ENCODE measurements at places on chromosomes 6 and 20.

GRCh38 chr6:13368079-13368730 lies 39.9 kb upstream of the TBC1D7 start:
- no peak for DNase-seq

- DNase-seq: no peak
These were observed 8.1 kb upstream of the DLGAP4 start for GRCh38 chr20:36298061-36298460.

DNA sequence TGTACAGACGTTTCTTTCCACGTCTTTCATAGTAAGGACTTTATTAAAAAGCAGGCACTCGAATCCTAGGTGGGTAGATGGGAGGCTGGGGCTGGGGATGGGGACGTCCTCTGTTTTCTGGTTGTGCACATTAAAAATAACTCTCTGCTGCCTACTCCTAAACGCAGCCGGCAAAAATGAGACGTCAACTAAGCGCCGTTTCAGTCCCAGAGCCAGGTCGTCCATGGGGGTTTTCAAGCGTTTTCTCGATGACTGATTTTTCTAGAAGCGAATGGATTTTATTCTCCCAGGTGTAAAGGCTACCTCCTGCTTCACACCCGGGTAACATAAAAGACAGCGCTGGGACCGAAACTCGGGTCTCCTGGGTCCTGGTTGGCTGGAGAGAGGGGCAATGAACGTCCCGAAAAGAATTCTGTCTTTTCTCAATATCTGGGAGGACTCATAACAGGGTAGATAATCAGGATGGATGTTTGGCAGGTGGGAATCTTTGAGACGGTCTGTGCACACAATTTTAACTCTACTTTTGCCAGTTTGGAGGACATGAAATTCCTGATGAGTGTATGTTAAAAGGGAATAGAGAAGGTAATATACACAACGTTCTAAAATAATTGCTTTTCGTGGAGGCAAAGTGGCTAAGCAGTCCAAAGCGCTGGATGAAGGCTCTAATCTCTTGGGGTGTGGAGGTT lies 25.2 kb downstream of the GPX6 start:
- DNase-seq: no peak

- DNase-seq: no peak
These were observed 9.8 kb downstream of the ZBP1 start for GRCh38 chr20:57610261-57610952.

GRCh38 chr20:50921803-50922501 lies 9.3 kb downstream of the ADNP start:
- DNase-seq: no peak

DNA sequence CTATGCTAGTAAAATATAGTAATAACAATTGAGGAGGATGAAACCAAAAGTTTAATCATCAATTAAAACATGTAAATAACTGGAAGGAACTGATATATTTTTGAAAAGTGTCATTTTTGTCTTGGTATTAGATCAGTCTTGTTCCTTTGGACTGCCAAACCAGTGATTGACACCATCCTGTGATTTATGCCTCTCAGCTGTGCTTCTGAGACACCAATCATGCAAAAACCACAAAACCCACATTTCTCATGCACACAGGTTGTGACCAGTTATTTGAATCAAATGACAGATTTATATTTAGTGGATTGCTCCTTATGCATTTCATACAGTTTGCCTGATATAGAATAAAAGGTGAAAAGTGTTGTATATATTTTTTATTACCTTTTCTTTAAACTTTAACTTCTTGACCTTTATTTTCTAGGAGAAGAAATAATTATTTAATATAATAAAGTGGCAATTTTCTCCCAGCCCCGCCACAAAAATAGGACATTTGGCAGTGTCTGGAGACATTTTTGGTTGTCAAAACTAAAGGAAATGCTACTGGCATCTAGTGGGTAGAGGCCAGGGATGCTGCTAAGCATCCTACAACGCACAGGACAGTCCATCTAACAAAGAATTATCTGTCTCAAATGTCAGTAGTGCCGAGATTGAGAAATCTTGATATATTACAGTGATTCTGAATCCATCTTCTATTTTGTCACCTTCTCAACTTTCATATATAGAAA lies 383.6 kb downstream of the BCKDHB start:
- DNase-seq: no peak

DNA sequence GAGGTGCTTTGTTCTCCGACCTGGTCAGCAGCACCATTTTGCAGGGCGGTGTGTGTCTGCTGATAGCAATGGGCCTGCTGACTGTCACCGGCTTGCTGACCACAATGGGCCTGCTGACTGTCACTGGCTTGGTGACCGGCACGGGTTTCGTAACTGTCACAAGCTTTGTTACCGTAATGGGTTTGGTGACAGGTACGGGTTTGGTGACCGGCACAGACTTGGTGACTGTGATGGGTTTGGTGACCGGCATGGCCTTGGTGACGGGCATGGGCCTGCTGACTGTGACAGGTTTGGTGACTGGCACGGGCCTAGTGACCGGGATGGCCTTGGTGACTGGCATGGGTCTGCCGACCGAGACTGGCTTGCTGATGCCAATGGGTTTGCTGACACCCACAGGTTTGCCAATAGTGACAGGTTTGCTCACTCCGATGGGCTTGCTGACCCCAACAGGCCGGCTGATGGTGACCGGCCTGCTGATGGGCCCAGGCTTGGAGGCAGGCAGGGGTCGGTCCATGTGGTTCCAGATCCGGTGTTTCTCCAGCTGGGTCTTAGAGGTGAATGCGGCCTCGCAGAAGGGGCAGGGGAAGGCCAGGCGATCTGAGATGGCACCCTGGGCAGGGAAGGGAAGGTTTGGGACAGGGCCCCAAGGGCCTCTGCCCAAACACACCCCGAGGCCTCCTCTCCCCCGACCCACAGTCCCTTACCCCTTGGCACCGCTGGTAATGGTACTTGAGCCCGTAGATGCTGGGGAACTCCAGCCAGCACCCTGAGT lies 3.4 kb downstream of the ZNF512B start:
- no peak for DNase-seq

DNA sequence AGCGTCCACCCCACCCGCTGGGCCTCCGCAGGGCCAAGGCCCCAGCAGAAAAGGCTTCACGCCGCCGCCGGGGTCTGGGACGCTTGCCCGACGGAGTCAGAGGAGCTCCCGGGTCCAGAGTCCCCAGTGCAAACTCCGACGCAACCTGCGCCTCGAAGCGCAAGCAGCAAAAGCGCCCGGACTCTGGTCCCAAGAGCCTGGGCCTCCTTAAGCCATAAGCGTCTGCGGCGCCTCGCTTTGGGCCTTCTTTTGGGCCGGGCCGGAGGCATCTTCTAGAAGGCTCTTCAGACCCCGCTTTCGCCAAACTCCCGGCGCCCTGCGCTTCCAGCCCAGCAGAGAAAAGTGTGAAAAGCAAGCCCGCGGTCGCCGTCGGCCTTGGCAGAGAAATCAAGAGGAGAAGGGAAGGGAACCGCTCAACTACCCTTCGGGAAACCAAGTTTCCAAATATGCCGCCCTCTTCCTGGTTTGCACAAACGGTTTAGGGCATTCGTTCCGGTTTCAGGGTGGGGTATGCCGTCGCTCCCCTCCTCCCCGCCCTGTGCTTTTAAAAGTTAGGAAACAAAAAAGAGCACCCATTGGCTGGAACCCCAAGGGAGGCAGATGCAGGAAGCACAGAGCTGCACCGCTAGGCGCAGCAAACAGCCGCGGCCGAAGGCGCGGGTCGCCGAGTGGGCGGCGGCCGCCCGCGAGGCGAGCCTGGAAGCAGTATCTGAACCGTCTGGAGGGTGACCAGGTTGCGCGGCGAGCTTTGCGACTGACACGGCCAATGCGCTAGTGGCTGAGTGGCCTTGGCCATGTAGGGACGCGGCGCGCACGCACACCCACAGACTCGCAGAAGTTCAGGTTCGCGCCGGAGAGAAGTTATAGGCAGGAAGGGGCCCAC lies 1.2 kb downstream of the TBX18 start:
- DNase-seq: no peak

DNA sequence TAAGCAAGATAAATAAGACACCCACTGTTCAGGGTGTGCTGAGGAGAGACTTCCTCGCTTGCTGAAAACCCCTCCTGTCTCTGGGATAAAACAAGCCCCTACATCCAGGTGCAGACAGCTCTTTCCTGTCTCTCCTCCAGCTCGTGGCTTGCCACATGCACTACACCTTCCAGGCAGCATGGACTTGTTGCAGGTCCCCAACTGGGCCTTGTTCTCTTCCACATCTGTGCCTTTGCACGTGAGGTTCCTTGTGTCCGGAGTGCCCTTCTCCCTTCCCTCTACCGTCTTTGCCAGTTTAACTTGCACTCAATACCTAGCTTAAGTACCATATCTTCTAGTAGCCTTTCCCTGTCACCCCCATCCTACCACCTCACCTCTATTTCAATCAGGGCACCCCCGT lies 397.6 kb downstream of the RNGTT start:
- no peak for DNase-seq

DNA sequence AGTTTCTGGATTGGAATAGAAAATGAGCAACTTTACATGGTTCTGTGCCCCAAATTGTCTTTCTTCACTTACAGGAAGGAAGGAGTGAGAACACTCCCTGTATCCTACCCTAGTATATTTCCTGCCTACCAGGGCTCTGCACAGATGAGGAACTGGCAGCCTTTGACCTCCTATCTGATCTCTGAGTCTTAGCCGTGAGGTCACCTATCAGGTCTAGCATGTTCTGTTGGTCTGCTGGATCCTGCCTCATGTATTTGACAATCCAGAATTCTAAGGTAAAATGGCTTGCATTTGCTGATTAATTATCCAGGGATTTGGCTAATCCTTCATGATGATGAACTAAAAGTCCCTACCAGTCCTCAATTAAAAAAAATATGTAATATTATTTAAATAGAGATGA lies 35.0 kb upstream of the TRAM2 start:
- DNase-seq: no peak

GRCh38 chr6:152969688-152970418 lies 13.0 kb downstream of the FBXO5 start:
- no peak for DNase-seq

DNA sequence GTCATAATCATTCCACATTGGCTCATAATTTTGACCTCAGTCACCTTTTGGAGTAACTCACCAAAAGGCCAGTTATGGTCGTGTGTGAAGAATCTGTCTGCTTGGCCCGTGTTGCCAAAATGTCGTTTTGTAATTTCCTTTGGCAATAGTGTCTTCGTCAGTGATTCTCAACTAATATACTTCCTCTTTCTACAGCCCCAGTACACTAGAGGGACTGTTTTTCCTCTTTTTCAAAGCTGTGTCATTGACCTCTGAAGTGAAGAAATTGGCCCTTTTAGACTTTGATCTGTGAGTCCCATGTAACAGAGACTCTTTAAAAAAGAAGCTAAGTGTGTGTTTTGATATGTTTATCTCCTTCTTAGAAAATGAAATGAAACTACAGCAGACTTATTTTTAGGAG lies 5.2 kb downstream of the FOXO3 start:
- DNase-seq: no peak

DNA sequence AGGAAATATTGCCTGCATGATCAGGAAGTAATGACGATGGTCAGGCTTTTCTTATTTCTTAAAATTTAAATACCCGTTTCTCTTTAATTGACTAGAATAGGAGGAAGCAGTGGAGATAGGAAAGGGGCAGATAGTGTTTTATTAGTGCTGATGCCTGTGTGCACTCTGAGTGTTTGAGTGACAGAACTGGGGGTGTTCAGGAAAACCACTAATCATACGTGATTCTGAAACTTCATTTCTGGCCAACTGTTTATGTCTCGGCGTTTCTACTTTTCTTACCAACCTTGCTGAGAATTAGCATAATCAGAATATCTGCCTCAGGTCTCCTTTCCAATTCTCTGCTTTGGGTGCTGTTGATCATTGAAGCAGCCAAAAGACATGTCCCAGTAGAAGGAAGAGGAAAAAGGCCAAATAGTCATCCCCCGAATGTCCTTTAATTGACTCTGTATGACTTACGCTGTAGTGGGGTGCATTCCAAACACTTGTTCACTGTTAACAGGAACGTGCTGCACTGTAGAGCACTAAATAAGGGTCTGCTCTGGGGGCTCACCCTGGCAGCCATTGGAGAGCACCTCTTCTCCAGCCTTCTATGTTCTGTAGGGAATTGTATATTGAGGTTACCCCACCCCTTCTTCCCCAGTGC lies 152.9 kb downstream of the JARID2 start:
- DNase-seq: no peak

- DNase-seq: no peak
These were observed 192.7 kb upstream of the PMEPA1 start for GRCh38 chr20:57902473-57902872.

- DNase-seq: peak; percentile 77
These were observed 26.6 kb downstream of the CNBD2 start for GRCh38 chr20:35994994-35995453.

DNA sequence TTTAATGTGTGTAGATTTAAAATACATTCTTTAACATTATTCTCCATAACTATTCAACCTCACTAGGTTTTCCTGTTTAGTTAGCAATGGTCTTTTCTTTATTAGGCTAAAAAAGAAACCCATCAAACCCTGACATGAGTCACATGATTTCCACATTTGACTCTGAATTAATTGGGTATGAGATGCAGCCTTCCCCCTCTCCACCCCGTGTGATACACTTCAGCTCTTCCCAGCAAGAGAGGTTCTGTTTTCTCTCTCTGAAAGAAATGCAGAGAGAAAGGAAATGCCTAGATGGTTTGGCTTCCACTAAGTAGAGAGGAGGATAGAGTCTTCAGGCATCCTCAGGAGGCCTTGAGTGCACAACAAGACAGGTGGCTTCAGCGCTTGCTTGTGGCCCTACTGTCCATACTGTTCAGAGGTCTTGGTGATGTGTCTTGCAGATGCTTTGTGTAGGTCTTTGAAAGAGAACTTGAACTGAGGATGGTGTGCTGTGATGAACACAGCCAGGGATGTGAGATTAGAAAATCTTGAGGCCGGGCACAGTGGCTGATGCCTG lies 17.3 kb downstream of the FARS2 start:
- no peak for DNase-seq

GRCh38 chr6:102126488-102126887 lies 733.0 kb downstream of the GRIK2 start:
- no peak for DNase-seq

GRCh38 chr6:5266423-5266822 lies 5.1 kb downstream of the FARS2 start:
- no peak for DNase-seq

DNA sequence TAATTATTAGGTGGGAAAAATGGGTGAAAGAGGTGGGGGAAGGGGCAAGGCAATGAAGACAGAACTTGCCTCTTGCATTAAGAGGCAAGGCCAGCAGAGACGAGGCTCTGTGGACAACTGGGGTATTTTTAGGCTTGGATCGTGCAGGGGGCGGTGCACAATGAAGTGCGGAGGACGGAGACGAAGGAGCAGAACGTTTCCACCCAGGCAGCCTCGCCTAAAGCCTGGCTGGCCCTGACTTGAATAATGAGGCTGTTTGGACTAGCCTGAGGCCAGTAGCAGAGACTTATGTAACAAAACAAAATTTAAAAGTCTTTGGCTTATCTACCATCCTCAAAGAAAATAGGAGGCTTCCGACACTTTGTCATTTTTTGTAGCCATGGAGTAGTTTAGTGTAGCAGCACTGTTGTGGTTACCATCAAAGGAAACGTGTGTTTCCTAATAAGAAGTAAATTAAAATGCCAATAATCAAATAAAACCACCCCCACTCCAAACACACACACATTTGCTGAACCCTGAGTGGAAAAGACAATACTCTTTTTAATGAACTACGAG lies 370.0 kb upstream of the CNR1 start:
- DNase-seq: no peak

GRCh38 chr20:35992713-35993335 lies 24.4 kb downstream of the CNBD2 start:
- no peak for DNase-seq
